Ovary (tissue), 10 donors: ENCODE measurements at places on chromosomes 11 and 22. TPM values are rescaled to one million over a fixed set of nuclear protein-coding genes. Genes with fewer than 3 reads are reported as not detected.

Gene APIP
- 26.6 TPM for polyA plus RNA-seq

Gene SCGB1A1
- polyA plus RNA-seq, result not detected

Gene DERL3
- polyA plus RNA-seq, result 0.45 TPM

Gene CBLIF
- not detected for polyA plus RNA-seq

DNA sequence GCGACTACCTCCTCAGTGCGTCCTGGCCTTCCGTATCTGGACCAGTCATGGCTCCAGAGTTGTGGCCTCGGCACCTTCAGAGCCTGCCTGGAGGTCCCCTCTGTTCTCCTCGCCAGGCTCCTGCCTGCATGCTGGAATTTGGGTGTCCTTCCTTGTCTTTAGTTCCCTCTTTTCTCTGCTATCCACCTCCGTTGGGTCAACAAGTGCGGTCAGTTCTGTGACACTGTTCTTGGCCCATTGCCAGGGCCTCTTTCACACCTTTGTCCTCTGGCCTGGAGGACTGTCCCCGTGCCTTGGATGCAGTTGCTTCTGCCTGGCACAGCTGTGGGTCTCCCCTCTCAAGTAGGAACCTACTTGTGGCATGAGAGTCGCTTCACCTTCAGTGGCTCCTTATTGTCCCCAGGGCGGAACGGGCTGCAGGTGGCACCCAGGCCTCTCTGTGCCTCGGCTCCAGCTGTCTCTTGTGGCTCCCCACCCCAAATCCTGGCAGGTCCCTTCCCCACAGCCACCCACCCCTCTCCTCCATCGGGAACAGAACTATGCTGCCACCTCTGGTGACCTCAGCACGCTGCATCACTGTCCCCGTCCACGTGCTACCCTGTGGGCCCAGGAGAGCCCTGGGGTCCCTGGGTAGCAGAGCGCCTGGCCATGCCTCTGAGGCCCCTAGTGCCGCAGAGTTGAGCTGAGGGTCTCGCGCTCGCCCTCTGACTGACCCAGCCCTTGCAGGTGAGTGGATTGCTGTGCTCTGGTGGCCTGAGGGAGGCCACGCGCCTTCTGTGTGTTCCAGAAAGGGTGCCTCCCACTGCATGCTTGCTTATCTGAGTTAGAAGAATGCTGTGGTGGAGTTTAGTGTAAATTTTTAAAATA, 4.7 kb downstream of the DGCR8 start:
- DNase-seq, result no peak

DNA sequence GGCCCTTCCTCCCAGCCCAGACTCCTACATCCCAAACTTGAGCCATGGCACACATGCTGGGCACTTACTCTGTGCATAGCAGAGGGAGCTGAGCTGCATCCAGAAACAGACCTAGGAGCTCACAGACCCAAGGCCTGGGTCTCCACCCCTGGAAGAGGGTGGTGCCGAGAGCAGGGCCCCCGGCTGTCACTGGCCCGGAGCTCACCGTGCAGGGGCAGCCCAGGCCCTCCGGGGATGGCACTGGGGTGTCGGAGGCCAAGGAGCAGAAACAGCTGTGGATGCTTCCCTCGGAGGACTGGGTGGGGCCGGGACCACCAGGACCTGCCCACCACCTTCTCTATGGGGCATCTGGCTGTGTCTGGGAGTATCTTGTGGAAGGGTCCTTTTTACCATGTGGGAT, 4.3 kb upstream of the APOBEC3A start:
- no peak for DNase-seq

DNA sequence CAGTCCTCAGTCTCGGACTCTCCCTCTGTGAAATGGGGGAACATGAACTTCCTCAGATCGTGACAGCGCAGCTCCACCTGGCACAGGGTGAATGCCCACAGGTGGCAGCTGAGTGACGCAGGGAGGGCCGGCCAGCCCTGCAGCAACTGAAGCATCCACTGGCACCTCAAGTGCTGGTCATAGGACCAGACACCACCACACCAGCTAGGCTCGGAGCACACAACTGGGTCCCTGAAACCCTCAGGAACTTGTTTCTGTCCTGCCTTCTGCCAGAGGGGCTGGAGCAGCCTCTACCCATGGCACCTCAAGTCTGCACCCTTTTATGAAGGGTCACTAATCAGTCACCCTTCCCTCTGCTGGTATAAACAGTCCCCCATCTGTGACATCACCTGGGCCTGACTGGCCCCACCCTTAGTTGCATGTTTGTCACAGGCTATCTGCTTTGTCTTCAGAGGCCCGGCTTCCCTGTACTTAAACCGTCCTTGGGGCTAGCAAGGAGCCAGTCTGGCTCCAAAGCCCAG, 7.4 kb upstream of the CDC42BPG start:
- DNase-seq, result no peak

GRCh38 chr22:48783821-48784266, 1043.8 kb downstream of the BRD1 start:
- no peak for DNase-seq
